ENCODE measurements at places on chromosomes 4 and X.

DNA sequence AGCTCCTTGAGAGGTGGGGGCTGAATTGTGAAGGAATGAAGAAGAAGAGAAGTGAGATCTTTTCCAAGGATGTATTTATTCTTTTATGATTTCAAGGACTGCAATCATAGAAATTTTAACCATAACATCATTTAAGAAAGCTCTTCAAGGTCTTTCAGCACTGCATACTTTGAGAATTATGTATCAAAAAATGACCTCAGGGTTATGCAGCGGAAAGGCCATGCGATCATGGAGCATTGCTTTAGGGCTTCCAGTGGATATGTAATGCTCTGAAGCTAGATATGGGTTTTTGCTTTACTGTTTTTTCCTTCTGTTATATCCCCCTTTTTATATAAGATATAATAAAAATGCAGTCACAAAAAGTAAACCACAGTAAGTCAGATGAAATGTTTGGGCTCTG lies 38.7 kb downstream of the SGMS2 start:
- DNase-seq = no peak

- DNase-seq = no peak
Observed at GRCh38 chr4:82371497-82371896, 2.3 kb downstream of the HNRNPD start.

GRCh38 chr4:135927651-135928050 lies 1604.6 kb downstream of the PCDH18 start:
- no peak for DNase-seq

GRCh38 chr4:52371841-52372240 lies 287.3 kb downstream of the USP46 start:
- no peak for DNase-seq

DNA sequence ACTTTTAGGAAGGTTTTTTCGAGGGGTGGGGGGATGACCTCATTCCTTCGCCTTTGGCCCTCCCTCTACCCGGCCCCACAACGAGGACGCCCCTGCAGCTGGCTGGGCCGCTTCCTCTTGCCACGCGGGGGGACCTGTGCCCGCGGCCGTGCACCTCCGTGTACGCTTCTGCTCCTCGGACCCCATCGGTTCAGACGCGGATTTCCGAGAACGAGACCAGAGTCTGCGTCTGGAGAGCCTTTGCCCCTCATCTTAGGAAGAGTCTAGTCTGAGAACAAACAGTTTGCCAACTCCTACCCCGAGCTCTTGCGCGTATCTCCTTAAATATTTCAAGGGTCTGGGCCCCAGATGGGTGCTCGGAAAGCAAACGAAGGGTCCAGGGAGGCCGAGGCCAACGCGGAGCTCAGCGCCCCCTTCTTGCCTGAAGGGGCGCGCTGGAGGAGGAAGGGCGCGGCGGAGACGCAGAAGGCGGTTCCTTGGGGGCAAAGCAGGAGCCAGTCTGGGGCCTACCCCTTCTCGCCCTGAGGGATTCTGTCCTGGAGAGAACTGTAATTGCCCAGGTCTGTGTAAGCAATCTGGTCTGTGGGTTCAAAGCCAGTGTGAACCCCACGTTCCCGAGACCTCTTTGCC lies 3.9 kb upstream of the SFRP2 start:
- no peak for DNase-seq

- DNase-seq = no peak
Observed at GRCh38 chr4:23828779-23829178, 61.1 kb downstream of the PPARGC1A start.

DNA sequence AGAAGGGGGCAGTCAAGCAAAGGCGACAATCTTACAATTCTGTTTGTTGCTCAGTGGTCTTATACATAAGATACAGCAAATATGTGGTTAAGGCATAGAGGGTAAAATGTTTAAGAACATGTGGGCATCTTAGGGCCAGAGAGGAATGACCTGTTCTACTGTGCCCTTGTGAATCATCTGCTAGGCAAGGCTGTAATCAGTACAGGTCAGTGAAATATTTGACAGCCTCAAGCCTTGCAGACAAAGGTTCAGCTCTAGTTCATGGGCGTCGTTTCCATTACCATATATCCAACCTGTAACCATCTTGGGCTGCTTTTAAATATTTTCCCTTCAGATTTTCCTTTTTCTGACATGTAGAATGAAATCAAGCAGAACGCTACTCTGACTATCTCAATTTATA lies 37.3 kb downstream of the AGA start:
- DNase-seq = no peak

DNA sequence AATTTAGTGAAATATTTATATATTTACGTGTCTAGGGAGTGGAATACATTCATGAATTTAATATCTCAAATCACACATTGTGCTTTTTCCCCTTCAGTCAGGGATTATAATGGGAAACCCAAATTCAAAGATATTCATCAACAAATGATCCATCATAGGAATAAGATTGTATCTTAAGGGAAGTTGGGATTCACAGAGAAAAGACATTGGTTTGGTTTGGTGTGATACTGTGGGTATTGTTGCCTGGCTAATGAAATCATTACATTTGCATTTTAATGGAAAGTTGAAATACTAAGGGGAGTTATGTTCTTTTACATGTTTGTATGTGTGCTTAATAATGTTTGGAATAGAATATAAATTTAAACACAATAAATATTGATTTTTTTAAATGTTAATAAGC lies 1.7 kb downstream of the TET2 start:
- DNase-seq = no peak

DNA sequence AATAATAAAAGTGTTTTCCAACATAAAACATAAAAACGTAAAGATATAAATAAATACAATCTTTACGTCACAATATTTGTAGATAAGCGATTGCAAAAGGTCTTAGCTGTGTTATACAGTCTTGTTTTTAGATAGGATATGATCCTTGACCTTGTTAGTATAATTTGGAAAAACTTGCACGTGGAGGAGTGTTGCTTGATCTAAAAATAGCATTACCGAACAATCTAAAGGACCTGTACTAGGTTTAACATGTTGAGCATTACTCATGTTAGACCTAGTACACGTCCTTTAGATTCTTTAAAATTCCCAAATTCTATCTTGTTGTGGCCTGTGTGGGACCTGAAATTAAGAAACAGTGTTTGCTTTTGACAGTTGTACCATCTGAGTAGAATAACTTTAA lies 1.6 kb downstream of the METAP1 start:
- no peak for DNase-seq

- no peak for DNase-seq
Observed at GRCh38 chr4:122531038-122531437, 74.5 kb upstream of the IL2 start.

DNA sequence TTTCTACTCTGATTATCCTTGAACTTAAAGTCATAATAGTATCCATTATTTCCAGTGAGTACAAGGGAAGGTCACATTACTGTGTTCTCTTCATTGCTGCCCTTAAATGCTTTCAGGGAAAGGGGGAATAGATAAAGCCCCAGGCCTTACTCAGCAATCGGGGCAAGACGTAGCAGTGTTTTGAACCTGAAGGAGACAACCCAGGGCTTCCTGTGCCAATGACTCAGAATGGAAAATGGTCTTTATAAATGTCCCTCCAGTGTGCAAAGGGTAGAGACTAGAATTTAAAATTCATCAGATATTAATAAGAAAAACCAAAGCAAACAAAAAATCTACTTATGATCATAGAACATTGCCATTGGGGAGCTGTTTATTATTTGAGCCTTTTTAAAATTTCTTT lies 23.7 kb downstream of the TLR8 start:
- no peak for DNase-seq

DNA sequence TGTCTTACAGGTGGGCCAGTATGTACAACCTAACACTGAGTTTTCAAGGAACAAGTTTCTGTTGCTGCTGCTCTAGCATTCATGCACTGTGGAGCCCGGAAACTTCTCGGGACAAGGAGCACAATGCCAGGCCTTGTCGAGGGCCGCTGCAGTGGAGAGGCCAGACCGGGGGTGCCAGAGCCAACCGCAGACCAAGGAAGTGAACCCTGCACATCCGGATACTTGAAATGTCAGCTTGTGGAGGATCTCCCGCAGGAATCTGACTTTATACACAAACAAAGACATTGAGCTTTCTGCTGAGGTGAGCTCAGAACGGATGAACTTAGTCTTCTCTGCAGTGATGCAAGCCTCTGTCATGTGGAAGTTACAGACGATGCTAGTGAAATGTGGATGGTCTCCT lies 99.5 kb downstream of the ZNF827 start:
- no peak for DNase-seq

DNA sequence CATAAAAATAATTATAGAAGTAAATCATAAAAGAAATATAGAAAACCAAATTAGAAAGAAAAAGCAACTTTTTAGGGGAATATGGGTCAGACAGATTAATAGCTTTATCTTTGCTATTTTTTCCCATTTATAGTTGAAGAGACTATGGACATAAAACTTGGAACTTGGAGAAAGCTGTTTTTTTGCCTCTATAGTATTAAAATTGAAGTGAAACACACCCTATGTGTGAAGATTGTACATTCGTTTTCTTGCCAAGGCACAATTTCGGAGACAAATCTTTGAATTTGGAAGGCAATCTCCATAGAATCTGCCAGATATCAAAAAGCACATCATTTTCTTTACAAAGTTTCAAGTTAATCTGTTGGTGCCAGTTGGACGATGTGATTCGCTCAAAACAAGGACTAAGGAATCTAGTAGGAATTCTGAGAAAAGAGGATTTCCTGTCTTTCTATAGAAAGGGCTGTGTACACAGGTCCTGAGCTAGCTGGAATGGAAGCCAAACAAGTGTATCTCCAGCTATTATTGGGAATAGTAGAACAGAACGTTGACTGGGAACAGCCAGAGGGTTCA lies 156.3 kb downstream of the SLC7A11 start:
- no peak for DNase-seq

- DNase-seq = no peak
Observed at GRCh38 chrX:129007631-129008030, 515.7 kb downstream of the SMARCA1 start.

DNA sequence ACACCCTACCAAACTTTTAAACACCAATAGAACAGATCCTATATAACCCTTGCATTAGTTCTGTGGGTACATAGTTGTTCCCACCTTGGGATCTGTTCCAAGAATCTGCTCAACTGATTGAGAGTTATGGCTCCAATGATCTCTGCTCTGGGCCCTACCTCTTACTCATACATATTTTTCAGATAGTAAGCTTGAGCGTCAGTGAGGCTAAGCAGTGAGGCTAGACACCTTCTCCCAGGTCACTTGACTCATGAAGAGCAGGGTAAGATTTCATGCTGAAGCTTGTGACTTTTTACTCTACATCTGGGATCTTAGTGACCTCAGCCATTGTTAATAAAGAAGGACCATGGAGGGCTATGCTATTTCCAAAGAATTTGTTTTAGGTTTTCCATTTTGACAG lies 23.1 kb upstream of the TNIP3 start:
- no peak for DNase-seq

- DNase-seq = no peak
Observed at GRCh38 chrX:123311486-123311885, 127.4 kb downstream of the GRIA3 start.

DNA sequence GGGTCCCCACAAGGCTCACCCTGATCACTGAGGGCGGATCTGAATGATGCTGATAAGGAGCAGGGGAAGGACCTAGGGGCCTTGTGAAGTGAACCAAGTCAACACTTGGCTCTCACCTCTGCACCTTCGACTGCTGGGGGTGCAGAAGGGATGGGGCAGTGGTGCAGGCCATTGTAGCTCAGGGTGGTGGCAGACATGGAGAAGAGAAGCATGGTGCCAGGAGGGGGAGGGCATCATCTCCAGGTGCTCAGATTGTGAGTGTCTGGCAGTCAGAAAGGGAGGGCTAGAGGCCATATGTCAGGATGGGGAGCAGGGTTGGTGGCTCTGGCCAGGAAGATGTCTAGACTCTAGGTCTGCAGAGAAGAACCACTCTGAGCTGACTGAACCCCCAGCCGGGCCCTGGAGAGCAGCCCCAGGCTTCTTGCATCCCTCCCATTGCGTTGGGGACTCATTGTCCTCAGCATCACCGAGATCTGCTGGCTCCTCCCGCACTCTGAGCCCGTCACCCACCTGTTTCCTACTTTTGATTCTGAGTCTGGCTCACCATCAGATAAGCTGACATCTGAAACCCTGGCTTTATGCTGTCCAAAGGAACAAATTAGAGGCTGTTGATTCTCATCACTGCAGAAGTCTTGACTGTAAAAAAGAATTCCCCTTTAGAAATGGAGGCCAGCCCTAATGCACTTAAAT lies 3.8 kb downstream of the APLN start:
- DNase-seq = no peak

- DNase-seq = no peak
Observed at GRCh38 chr4:184444215-184444952, 30.0 kb downstream of the IRF2 start.

DNA sequence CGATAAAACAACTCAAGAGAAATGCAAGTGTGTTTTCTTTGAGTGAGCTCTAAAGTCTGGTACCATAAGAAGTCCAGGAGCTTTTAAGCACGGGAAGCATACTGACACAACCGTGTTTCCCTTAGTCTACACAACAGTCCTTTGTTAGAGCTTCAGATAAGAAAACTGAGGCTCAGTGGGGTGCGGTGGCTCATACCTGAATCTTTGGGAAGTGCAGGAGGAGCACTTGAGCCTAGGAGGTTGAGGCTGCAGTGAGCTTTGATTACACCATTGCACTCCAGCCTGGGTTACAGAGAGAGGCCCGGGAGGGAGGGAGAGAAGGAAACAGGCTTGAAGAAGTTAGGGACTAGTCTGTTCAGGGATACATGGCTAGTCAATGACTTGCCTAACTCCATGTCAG lies 21.9 kb downstream of the LEF1 start:
- DNase-seq = no peak

GRCh38 chr4:119207051-119207450 lies 5.5 kb upstream of the USP53 start:
- no peak for DNase-seq

DNA sequence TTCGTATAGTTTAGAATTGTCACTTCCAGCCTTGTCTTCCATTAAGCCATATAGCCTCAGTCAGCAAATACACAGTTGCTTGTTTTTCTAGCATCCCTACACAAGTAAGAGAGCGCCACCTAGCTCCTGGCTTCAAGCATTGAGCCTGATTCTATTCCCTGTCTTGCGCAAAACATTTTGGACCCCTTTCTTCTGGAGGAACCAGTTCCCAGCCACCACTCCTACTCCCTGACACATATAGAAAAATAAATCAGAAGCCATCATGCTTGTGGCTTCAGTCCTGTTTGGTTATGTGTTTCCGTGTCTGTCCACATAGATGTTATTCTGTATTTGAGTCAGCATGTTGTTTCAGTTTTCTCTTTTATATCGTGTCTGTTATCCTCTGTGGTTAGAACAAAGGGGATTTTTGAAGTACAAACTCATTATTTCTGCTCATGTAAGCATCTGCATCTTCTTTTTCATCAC lies 59.9 kb downstream of the GK start:
- DNase-seq = no peak

- peak; percentile 83 for DNase-seq
Observed at GRCh38 chr4:3880615-3881120, 114.5 kb downstream of the ADRA2C start.

Data from dorsolateral prefrontal cortex (tissue), 122 donors.